ENCODE measurements at places on chromosomes 4 and X.

DNA sequence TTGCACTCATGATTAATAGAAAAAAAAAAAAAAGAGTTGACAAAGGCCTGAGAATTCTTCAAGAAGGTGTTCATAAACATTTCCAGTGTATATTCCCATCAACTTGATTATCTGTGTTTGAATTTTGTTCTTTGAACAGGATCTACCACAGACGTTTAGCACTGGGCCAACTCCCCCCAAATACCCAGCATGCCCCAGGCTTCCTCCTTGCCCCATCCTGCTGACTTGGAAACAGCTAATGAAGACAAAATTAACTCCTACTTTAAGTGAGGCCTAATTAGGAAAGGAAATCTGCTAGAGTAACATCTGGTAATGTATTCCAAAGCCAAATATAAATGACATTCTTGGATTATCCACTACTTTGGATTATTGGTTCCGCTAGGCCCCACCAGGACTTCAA is 52.5 kb downstream of the PPARGC1A start:
- DNase-seq = no peak

GRCh38 chr4:26120098-26120825 is 200.6 kb upstream of the RBPJ start:
- peak; percentile 28 for DNase-seq

DNA sequence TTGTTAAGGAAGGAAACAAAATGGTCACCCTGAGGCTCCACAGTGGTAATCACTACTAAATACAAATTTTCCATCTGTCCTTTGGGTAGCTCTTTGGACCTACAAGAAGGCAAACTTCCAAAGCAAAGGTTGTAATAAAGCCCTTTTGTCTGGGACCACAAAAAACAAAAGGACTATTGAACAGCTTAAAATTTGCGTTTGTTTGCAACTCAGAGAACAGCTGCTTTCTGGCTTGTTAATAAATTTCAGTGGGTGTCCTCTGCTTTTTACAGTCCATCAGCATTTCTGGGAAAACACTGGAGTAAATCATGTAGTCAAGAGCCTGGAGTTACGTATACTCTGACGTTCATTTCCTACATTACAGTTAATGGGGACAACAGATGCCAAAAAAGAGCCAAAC is 439.7 kb upstream of the DIAPH2 start:
- DNase-seq = no peak

GRCh38 chr4:13267091-13267490 is 217.0 kb downstream of the RAB28 start:
- DNase-seq = no peak

DNA sequence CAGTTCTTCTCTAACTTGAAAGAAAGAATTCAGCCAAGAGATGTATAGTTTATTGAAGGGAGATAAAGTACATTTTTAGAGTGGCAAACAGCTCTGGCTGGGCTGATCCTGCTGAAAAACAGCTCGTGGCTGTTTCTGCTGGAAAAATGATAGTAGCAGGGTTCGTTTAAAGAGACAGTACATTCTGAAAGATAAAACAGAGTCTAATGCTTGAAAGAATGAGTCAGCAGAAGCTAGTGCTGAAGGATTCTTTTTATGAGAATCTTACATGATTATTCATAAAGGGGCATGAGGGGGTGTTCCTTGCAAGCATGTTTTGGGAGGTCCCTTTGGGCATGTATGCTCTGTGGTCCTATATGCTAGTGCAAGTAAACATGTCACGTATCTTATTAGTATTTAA is 790.0 kb downstream of the PCDH18 start:
- no peak for DNase-seq

DNA sequence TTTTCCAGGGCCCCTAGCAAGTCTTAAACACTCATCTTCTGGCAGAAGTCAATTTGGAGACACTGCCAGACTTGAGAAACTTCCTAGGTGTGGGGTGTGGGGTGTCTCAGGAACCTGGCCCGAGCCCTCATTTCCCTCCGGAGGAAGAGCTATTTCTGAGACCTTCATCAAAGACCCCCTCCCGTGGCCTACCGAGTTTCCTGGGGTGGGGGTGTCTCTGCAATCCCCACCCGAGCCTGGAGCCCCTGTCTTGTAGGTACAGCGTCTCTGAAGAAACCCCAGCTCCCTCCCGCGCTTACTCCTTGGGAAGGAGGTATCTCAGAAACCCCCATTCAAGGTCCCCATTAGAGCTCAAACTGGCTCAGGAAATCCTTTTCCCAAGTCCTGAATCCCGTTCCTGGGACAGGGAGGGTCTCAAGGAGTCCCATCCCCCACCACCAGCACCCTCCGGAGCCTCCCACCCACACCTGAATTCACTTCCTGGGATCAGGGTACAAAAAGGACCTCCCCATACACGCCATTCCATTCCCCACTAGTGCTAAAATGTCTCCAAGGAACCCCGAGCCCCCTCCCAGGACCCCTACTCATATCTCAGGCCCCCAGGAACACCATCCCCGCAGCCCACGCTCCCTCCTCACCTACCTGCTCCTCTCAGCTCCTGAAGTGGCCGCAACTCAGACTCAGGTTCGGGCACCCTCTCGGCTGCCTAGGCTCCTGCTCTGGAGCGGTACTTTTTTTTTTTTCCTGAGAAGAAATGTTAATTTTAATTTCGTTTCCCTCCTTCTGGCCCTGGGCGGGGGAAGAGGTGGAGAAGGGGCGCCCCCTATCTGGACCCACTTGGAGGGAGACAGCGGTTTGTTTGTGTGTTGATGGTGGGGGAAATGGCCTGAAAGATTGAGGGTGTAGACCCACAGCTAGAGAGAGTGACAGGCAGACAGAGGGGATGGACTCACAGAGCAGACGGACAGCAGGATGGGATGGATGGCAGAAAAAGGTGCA is 1.1 kb downstream of the SLC38A5 start:
- DNase-seq = no peak

DNA sequence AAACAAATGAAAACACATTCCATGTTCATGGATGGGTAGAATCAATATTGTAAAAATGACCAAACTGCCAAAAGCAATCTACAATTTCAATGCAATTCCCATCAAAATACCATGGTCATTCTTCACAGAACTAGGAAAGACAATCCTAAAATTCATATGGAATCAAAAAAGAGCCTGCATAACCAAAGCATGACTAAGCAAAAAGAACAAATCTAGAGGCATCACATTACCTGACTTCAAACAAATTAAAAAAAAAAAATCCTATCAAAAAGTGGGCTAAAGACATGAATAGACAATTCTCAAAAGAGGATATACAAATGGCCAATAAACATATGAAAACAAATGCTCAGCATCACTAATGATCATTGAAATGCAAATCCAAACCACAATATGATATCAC is 297.5 kb downstream of the NAF1 start:
- no peak for DNase-seq

- DNase-seq = peak; percentile 78
Measured at GRCh38 chr4:74311696-74312313, 3.5 kb downstream of the EPGN start.

DNA sequence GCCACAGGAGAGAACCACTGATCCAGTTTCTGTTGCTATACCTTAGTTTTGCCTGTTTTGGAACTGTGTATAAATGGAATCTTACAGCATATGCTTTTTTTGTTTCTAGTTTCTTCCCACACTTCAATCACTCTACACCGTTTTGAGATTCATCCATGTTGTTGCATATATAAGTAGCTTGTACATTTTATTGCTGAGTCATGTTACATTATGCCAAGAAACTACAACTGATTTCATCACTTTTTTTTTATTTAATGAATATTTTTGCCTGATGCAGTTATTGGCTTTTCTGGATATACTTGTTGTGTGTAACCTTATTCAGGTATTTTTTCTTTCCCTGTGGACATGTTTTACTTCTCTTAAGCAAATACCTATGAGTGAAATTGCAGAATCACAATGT is 1135.9 kb downstream of the RAPGEF2 start:
- DNase-seq = no peak

- DNase-seq = no peak
Measured at GRCh38 chr4:141971869-141972268, 335.5 kb downstream of the IL15 start.

DNA sequence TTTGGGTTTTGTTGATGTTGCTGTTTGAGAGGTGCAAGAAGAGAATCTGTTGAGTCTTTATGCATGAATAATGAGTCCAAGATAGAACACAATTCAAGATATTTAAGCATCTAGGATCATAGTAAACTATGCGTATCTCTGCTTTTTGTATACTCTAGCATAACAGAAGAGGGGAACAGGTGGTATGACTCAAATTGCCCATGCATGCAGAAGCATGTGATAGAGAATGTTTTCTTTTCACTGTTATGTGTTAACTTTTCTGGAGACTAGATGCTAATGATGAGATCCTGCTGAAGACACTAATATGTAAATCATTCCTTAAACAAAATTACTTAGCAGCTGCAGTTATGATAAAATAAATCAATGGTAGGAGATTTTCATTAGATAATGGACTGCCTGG is 165.3 kb upstream of the FTHL17 start:
- DNase-seq = no peak

DNA sequence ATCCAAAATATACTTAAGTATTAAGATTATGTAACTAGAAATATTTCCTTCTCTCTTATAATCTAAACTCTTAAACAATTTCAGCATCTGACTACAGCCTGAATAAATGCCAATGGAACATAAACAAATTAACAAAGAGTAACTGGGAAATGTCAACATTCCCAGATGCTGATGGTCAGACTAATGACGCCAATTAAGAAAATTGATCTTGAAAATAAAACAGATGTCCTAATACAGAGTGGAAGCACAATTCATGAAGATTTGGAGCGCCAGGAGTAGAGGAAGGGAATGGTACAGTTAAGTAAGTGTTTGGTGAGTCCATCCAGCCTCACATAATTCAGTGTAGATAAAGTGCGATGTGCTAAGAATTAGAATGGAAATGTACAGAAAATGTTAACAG is 203.7 kb upstream of the NWD2 start:
- DNase-seq = no peak

DNA sequence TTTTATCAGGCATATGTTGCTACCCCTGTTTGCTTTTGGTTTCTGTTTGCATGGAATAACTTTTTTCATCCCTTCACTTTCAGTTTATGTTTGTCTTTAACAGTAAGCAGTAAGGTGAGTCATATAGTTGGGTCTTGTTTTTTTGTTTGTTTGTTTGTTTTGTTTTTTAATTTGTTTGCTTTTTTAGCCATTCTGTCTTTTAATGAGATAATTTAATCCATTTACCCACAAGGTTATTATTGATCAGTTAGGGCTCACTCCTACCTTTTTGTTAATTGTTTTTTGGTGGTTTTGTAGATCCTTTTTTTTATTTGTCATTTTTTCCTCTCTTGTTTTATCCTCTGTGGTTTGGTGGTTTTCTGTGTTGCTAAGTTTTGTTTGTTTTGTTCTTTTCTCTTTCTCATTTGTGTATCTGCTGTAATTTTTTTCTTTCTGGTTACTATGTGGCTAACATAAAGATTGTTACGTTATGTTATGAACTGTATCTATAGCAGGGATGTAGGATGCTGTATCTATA is 379.5 kb upstream of the MAD2L1 start:
- peak; percentile 36 for DNase-seq

DNA sequence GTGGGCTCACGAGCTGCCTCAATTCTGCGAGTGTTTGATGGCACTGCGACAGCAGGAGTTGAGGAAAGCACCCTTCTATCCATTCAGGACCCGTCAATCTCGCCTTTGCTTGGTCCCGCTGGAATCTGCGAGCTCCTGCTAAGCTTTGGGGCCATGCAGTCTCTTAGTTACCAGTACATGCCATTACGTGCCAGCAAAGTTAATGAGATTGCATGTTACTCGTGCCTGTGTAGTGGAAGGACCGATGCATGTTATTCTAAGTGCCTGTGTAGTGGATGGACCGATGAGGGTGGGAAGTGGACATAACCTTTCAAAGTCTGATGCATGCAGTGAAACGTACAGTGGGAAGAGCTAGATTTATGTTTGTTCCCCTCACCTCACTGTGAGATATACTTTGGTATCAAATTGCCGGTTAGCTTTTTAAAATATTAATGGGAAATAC is 569 bp downstream of the RPS3A start:
- DNase-seq = peak; percentile 64

DNA sequence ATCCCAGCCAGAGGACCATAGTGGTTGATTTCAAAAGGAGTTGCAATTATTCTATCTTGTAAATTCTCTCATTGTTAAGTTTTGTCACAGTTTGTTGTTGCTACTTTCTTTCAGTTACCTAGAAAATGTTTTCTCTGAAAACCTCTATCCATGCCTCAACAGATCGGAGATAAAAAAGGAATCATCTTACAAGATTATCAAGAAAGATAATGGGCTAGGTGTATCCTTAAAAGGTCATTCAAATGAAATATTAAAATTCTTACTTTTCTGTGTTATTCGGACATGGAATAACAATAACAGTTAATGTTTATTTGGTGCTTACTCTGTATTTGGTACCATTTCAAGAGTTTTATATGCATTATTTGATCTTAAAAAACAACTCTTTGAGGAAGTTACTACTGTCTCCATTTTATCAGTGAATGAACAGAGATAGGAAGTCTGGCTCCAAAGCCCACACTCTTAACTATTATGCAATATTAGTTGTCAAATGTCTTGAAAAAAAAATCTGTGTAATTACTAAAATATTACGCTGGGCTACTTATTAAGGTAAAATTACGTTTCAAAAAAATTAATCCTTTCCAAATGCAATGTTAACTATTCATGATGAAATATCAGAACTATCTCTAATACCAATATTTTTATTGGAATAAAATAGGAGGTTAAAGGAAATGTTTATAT is 97.5 kb downstream of the SNCA start:
- no peak for DNase-seq

DNA sequence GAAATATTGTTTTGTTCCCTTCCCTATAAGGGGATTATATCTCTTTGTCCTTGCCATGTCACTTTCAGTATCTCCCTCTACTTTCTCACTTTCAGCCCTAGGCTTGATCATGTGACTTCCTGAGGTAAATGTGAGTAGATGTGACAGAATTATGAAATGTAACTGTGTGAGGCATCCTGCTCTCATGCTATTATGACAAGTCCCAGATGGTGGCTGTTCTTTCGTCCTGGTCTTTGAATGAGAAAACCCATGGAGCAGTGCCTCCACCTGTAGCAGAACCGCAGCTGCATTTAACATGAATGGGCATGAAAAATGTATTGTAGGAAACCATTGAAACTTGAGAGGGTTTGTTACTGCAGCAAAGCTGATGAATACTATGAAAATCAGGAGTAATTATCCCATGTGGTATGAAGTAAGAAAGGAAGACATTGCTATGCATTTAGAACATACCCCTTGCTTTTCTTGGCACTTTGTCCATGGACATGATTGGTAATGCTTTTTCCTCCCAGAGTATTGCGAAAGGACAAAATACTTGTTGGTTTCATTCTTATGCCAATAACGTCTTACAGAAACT is 202.2 kb upstream of the GPRIN3 start:
- no peak for DNase-seq

GRCh38 chr4:23041501-23041900 is 348.8 kb downstream of the GBA3 start:
- DNase-seq = no peak
